ENCODE measurements at places on chromosomes 3 and 15.

GRCh38 chr15:44215594-44215993 is 20.5 kb upstream of the FRMD5 start:
- no peak for DNase-seq

- DNase-seq: no peak
These were observed 34.4 kb upstream of the PTPRG start for GRCh38 chr3:61527011-61527410.

DNA sequence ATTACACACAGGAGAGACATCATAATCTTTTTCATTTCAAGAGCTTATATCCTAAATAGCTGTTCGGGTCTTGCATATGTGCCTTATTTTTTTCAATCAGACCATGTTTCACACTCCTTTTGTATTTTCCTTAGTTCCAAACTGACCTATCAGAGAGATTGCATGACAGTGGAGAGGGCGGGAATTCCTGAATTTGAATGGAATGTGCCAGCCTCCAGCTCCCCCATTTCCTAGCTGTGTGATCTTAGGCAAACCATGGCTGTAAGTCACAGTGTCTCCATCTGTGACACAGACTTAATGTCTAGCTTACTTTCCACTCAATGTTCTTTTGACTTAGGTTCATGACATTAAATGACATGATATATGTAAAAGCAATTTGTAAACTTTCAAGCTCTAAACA is 62.0 kb upstream of the CSTA start:
- no peak for DNase-seq

- no peak for DNase-seq
These were observed 229.8 kb downstream of the GAP43 start for GRCh38 chr3:115853104-115853503.

- DNase-seq: peak; percentile 48
These were observed 345.6 kb downstream of the MCTP2 start for GRCh38 chr15:94576889-94577533.

- peak; percentile 84 for DNase-seq
These were observed at the start of gene RAB27A for GRCh38 chr15:55289746-55290527. Gene RAB27A, minus strand, starts transcription at chr15:55289813. Its CDS starts 54,879 bp downstream, at chr15:55234934.

- no peak for DNase-seq
These were observed 10.3 kb downstream of the MAN2C1 start for GRCh38 chr15:75357976-75358673.

DNA sequence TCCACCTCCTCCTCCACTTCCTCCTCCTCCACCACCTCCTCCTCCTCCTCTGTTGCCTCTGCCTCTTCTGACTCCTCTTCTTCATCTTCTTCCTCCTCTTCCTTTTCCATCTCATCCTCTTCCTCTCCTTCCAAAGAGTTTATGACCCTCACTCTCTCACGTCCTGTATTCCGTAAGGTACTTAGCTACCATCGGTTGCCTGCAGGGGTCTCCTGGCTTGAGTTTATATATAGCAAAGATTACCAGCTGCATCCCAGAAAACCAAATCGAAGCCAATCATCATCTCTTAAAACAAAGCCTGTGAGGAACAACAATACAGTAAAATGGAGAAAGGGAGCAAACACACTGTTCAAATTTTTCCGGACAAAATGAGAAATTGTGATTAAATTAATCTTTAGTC is 317.4 kb downstream of the C3orf38 start:
- DNase-seq: no peak

- no peak for DNase-seq
These were observed 31.9 kb downstream of the NCK1 start for GRCh38 chr3:136893848-136894443.

DNA sequence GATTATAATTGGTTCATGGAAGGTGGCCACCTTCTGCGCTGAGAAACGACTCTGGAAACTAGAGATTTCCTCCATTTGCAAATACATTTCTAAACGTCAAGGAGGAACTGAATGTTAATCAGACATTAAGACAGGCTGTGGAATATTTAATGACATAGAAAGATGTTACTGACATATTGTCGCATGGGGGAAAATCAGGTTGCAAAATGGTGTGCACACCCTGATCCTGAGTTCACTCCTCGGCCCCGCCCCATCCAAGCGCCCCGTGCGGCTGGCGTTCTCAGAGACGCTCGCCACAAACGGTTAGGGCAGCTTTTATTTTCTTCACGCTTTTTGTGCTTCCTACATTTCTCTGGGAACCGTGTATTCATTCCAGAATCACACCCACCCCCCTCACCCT is 10.7 kb downstream of the H1-8 start:
- DNase-seq: peak; percentile 22

GRCh38 chr15:88098361-88098760 is 158.2 kb downstream of the NTRK3 start:
- no peak for DNase-seq

DNA sequence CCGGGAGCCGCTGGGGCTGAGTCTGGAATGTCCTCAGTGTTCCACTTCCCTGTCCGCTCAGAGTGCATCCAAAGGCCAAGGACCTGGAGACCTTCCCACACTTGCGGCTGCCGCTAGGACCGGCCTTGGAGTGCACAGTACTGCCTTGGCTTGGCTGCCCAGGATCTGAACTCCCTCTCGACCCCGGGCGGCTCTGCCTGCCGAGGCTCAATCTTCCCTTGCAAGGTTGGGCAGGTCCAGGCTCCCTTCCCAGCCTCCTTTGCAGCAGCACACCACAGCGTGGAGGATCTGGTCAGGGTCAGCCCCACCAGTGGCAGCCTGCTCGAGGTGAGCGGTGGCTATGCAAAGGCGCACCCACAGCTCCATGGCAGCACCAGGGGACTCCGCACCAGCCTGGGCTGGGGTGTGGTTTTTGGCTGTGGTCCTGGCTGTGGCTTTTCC is 69.2 kb downstream of the PLXNA1 start:
- no peak for DNase-seq

DNA sequence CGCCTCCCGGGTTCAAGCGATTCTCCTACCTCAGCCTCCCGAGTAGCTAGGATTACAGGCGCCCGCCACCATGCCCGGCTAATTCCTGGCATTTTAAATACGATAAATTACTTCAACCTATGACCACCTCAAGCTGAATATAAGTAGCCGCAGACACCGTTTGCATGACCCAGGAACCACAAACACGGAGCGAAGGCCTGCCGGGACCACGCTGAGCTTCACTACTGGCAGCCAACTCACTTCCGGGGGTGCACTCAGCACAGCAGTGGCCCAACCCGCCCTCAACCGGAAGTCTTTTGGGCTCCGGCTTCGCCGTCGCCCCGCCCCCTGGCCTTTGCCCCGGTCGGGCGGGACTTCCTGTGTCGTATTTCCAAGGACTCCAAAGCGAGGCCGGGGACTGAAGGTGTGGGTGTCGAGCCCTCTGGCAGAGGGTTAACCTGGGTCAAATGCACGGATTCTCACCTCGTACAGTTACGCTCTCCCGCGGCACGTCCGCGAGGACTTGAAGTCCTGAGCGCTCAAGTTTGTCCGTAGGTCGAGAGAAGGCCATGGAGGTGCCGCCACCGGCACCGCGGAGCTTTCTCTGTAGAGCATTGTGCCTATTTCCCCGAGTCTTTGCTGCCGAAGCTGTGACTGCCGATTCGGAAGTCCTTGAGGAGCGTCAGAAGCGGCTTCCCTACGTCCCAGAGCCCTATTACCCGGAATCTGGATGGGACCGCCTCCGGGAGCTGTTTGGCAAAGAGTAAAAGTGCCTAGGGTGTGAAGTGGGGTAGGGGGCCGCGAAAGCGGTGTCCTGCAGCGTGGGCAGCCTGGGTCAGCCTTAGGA is at the start of gene TIMMDC1:
TSS of gene TIMMDC1 (plus strand) at position 362 of the 826 bp plus-strand sequence. CDS start at position 549, 187 bp downstream.
- peak; percentile 98 for DNase-seq

DNA sequence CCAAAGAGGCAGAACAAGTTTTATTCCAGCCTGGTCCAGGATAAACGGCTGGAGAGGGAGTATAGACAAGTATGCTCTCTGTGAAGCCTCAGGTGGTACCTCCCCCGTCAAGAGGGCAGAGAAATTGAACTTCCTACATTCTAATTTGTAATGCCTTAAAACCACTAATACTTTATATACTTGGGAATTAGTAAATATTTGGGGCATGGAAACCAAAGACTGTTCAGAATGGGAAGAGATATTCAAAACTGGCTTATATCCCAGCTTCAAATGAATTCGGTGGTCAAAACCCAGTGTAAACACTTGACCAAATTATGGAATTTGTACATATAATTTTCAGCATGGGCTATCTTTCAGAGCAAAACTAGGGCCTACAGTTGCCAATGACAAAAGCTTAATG is 122.6 kb downstream of the FBN1 start:
- no peak for DNase-seq

DNA sequence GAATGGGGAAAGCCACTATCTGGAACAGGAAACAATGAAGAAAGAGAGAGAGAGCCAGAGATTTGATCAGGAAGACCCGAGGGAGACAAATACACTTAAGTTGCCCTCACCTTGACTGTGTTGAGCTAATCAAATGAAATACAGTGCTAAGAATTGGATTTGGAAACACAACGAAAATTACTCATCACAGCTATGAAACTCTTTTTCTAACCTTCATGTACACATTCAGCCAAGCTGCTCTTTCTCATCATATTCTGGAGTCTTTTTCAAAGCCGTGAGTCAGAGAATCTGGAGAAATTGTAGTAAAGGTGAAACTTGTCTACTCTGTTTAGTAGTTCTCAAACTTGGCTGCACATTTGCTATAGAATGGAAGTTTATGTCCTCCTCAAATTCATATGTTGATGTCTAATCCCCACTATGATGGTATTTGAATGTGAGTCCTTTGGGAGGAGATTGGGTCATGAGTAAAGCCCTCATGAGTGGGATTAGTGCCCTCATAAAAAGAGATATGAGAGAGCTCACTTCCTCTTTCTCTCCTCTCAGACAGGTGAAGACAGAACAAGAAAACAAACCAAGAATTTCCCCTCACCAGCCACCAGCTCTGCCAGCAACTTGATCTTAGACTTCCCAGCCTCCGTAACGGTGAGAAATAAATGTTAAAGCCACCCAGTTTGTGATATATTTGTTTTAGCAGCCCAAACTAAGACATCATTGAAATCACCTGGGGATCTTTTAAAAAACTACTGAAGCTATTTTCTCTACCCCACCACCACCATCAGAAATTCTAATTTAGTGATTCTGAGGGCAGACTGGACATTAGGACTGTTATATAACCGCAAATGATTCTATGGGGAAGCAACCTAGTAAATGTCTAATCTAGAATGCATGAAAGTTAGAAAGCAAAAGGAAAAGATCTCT is 143.6 kb upstream of the GRM7 start:
- DNase-seq: no peak

DNA sequence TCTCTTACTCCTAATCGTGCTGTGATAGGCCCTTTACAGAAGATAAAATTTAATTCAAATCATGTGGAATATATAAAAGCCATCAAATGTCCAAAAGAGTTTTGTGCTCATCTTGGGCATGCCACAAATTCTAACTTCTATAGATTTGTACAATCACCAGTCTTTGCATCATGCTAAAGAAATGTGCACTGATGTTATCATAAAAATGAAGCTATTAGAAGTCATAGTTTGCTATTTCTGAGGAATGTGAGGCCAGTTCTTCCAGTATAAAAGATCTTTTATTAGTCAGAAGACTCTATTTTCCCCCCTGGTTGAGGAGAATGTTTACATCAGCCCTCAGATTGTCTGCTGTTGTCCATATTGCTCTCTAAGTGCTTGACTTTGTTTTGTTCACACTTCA is 2.1 kb upstream of the ANXA2 start:
- DNase-seq: no peak

- no peak for DNase-seq
These were observed 275.3 kb upstream of the GOLGA6L4 start for GRCh38 chr15:83960192-83960829.

DNA sequence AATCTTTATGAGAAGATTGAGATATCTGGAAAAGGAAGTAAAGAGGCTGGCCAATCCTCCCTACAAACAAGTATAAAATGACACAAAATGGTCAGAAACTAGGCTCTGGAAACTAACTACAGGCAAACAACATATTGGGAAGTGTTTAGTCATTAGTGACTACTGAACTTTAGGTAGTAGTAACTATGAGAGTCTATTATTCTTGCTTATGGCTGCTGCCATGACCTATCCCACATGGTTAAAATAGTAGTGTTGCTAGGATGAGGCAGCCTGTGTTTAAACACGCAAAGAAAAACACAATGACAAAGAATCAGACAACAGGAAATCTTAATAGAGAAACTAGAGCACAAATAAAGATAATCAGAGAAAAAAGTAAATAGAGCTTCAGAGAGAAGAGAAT is 67.9 kb downstream of the RFX7 start:
- DNase-seq: no peak

GRCh38 chr15:91780387-91780786 is 73.1 kb upstream of the SLCO3A1 start:
- DNase-seq: no peak

DNA sequence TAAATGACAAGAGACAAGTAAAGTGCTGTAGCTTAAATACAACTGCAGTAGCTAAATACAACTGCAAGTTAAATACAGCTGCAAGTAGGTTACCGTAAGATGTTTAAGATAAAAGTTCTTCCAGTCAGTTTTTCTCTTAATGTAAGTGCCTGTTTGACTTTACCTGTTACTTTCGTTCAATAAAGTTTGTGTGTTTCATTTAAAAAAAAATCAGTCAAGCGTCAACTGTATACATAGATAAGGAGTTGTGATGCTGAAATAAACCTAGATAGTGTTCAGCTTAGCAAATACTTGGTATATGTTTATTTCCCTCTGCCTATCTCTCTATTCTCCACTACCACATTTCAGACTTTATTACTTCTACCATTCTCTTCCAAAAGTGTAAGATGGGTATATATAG is 221.2 kb downstream of the NR2F2 start:
- no peak for DNase-seq

GRCh38 chr3:11570789-11571495 is 72.8 kb downstream of the VGLL4 start:
- no peak for DNase-seq

GRCh38 chr15:78080088-78080460 is 2.6 kb upstream of the TBC1D2B start:
- no peak for DNase-seq

DNA sequence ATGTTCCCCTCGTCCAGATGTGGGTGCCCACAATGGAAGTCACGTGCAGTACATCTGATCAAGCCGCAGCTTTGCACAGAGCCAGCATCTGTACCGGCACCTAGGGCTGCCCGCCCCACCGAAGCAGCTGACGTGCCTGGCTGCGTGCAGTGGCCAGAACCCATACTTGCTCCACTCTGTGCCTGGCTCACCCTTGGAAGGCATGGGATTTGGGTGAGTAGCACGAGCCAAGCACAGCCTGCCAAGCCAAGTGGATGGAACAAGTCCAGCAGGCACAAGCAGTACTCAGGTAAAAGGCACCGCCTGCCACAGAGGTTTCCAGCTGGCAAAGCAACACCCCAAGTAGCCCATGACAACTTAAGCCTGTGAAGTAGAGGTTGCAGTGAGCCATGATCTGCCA is 261.3 kb downstream of the TBC1D5 start:
- DNase-seq: no peak

- DNase-seq: no peak
These were observed 47.6 kb upstream of the POMGNT2 start for GRCh38 chr3:43153216-43154083.

- no peak for DNase-seq
These were observed 33.5 kb downstream of the FAM174B start for GRCh38 chr15:92621972-92622533.

Measured in stimulated activated naive CD8-positive, alpha-beta T cell treated with anti-CD3 and anti-CD28 coated beads, Interleukin-15, Interleukin-2, amounts not matched to agents 100 U/mL and 50 U/mL, for 24 hours (primary cell).